Natural killer cell treated with Interleukin-12 subunit alpha and Interleukin-12 subunit beta and Interleukin-15 and Interleukin-18, amount 100 ng/mL, for 72 hours (primary cell): ENCODE measurements at places on chromosomes 16 and 17. TPM values are rescaled to one million over a fixed set of nuclear protein-coding genes. Genes with fewer than 3 reads are reported as not detected.

PTGES3L gene
- 1.3 TPM for total RNA-seq

SLC12A4 gene
- 32.9 TPM for total RNA-seq

NPIPB6 gene
- total RNA-seq, result 13.8 TPM

NXPH3 gene
- total RNA-seq, result not detected

PRSS8 gene
- total RNA-seq, result not detected

CHST5 gene
- not detected for total RNA-seq

NOTUM gene
- not detected for total RNA-seq

MPP2 gene
- total RNA-seq, result 0.47 TPM

FBXW10B gene
- 2.0 TPM for total RNA-seq

PRDM7 gene
- total RNA-seq, result not detected

GRCh38 chr16:97822-98221, 19.8 kb downstream of the MPG start:
- no peaks in the 10 kb centered on the region for H3K36me3 ChIP-seq
- H3K4me3 ChIP-seq, result no peak overlapping the region
- H3K27me3 ChIP-seq, result no peaks in the 10 kb centered on the region
- no peak for DNase-seq
- no peak overlapping the region for H3K27ac ChIP-seq

- H3K36me3 ChIP-seq, result peaks cover 7% of the 10 kb centered on the region
- peaks cover 6% of the 10 kb centered on the region for H3K4me1 ChIP-seq
- H3K27ac ChIP-seq, result no peak overlapping the region
- H3K4me3 ChIP-seq, result no peak overlapping the region
These were observed 69.6 kb upstream of the ZNF750 start for GRCh38 chr17:82909322-82909904.

DNA sequence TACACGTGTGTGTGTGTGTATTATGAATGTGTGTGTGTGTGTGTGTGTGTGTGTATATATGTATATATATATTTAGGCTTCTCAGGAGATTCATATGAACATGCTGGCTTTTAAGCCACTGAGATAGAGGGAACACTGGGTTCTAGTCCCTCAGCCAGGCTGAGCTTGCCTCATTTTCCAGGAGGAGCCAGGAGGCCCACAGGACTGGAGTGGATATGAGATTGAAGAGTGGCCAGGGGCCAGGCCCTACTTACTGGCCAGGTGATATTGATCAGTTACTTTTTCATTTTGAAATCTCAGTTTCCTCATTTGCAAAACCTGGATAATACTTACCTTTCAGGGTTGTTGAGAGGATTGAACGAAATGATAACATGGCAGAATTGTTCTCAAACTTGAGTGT, 5.8 kb downstream of the PCTP start:
- no peak overlapping the region for H3K4me3 ChIP-seq
- peaks cover 5% of the 10 kb centered on the region for H3K36me3 ChIP-seq
- H3K4me1 ChIP-seq, result peaks cover 8% of the 10 kb centered on the region
- DNase-seq, result no peak
- H3K27me3 ChIP-seq, result no peaks in the 10 kb centered on the region
- H3K27ac ChIP-seq, result no peak overlapping the region

DNA sequence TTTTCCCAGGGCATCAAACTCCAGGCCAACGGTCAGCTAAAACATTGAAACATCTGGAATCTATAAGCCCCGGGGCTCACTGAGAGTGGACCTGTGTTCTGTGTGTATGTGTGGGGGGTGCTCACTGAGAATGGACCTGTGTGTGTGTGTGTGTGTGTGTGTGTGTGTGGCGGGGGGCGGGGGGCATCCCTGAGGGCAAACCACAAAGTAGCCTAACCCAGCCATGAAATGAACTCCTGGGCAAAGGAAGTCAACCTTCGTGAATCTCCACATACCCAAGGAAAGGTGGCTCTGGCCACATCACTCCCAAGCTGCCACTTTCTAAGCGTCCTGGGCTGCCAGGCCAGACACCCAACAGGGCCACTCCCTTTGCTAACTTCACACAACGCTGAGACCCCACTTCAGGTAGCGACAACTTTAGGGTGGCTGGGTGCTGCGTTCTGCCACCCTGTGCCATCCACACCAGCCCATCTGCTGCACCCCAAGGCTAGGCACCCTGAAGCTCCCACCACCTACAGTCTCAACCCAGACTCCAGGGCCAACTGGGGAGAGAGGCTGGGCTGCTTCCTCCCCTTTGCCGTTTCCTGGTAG, 1.6 kb downstream of the MAFG start:
- peaks cover 14% of the 10 kb centered on the region for H3K4me1 ChIP-seq
- no peaks in the 10 kb centered on the region for H3K36me3 ChIP-seq
- H3K4me3 ChIP-seq, result peak overlapping the region; percentile 87

GRCh38 chr16:15843635-15844279, 13.1 kb downstream of the MYH11 start:
- H3K4me1 ChIP-seq, result no peaks in the 10 kb centered on the region
- no peaks in the 10 kb centered on the region for H3K36me3 ChIP-seq

- H3K36me3 ChIP-seq, result no peaks in the 10 kb centered on the region
- DNase-seq, result no peak
- H3K27ac ChIP-seq, result no peak overlapping the region
- no peak overlapping the region for H3K4me3 ChIP-seq
- no peaks in the 10 kb centered on the region for H3K27me3 ChIP-seq
These were observed 2.6 kb downstream of the SOX8 start for GRCh38 chr16:984121-984694.

- no peak overlapping the region for H3K4me3 ChIP-seq
- H3K27me3 ChIP-seq, result no peaks in the 10 kb centered on the region
- no peak overlapping the region for H3K27ac ChIP-seq
- no peaks in the 10 kb centered on the region for H3K36me3 ChIP-seq
- H3K4me1 ChIP-seq, result no peaks in the 10 kb centered on the region
These were observed 17.2 kb downstream of the GINS3 start for GRCh38 chr16:58409316-58409973.

DNA sequence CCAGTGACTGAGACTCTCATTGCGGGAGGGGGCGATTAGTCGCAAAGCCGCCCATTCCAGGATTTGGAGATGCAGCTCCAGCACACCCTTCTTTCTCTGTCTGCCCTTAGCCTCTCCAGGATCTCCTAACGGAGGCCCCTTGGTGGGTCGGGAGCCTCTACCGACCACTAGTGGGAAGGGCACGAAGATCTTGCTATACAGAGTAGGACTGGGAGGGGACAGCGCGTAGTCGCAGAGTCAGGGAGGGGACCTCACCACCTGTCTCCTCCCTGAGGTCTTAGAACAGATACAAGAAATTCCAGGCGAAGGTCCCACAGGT, 588 bp upstream of the SMTNL2 start:
- no peaks in the 10 kb centered on the region for H3K4me1 ChIP-seq
- H3K27me3 ChIP-seq, result peaks cover 21% of the 10 kb centered on the region
- no peaks in the 10 kb centered on the region for H3K36me3 ChIP-seq
- peak overlapping the region; percentile 40 for H3K4me3 ChIP-seq
- DNase-seq, result no peak
- H3K27ac ChIP-seq, result no peak overlapping the region
